Stimulated activated CD4-positive, alpha-beta T cell treated with anti-CD3 and anti-CD28 coated beads, Interleukin-1b, Interleukin-23, amount 100 ng/mL, for 4 hours (primary cell): ENCODE measurements at places on chromosomes 12 and 14.
A peak's percentile ranks its signal among the peaks of the same experiment; 100 is the strongest.

GRCh38 chr12:12936983-12937491 is 14.9 kb downstream of the GPRC5D start:
- DNase-seq: no peak

DNA sequence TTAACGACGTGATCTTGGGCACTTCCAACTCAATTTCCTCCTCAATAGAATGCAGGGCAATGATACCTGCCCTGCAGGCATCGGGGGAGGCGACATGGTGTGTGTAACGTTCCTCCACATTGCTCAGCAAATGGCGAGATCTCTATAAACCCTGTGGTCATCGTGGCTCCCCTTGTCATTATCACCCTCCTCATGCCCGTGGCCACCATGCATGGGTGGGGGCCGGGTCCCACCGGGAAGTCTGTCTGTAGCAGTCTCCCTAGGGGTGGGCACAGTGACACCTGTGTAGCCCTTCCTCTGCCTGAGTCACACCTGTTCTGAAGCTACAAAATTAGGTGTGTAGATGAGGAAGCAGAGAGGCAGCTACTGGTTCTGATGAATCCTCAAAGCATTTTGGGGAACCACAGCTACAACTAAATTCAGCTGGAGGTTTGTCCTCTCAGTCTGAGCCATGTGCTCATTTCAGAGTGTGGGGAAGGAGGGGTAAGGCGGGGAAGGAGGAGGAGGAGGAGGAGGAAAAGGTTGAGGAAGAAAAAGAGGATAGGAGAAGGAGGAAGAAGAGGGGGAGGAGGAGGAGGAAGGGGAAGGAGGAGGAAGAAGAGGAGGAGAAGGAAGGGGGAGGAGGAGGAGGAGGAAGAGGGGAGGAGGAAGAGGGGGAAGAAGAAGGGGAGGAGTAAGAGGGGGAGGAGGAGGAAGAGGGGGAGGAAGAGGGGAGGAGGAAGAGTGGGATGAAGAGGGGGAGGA is 11.0 kb upstream of the CACNA2D4 start:
- DNase-seq: no peak

- no peak for DNase-seq
Observed at GRCh38 chr12:92035477-92035876, 110.2 kb downstream of the BTG1 start.

- no peak for DNase-seq
Observed at GRCh38 chr14:102225936-102226335, 79.0 kb downstream of the MOK start.

- DNase-seq: no peak
Observed at GRCh38 chr12:30440826-30441602, 254.7 kb downstream of the IPO8 start.

DNA sequence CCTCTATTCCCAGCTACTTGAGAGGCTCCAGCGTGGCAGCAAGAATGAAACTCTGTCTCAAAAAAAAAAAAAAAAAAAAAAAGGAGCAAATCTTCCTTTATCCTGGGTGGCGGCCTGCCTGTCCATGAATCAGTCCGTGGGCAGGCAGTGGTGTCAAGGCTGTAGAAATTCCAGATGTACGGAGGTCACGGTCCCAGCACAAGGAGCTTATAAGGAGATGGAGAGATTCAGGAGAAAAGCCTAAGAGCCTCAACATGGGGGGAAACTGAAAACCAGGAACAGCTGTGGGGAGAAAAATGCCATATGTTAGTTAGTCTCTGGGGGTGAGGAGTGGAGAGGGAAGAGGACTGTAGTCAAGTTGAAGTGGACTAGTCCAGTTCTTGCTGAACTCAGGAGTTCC is 130.5 kb upstream of the CRY1 start:
- DNase-seq: no peak

GRCh38 chr12:52187640-52188039 is 4.2 kb downstream of the KRT80 start:
- DNase-seq: no peak

GRCh38 chr14:62123961-62124360 is 361.7 kb downstream of the SNAPC1 start:
- DNase-seq: no peak

GRCh38 chr14:24331731-24332267 is 3.1 kb downstream of the ADCY4 start:
- DNase-seq: no peak

GRCh38 chr14:54472315-54472714 is 16.5 kb downstream of the GMFB start:
- DNase-seq: no peak

- no peak for DNase-seq
Observed at GRCh38 chr14:102828151-102828550, 50.9 kb downstream of the TRAF3 start.

DNA sequence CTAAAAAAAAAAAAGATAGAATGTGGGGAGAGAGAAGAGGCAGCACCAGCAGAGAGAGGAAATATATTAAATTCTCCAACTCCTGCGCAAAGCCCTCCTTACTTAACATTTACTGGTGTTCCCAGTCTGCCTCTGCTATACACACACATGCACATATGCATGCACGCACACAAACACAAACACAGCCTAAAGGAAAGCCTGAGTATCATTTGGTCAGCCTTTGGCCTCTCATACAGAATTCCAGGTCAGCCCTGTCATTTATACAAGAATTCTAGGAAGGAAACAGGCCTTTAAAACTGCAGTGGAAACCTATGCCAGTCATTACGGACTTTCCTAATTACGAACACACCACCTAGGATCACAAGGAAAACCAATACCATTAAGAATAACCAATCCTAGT is 269.4 kb downstream of the ITPR2 start:
- DNase-seq: no peak

GRCh38 chr12:990661-991349 is at the start of gene ERC1:
TSS of gene ERC1 (plus strand) at chr12:991223. CDS start at chr12:1027904, 36,681 bp downstream.
- DNase-seq: peak; percentile 80

- no peak for DNase-seq
Observed at GRCh38 chr14:48526307-48526706, 850.9 kb upstream of the MDGA2 start.

DNA sequence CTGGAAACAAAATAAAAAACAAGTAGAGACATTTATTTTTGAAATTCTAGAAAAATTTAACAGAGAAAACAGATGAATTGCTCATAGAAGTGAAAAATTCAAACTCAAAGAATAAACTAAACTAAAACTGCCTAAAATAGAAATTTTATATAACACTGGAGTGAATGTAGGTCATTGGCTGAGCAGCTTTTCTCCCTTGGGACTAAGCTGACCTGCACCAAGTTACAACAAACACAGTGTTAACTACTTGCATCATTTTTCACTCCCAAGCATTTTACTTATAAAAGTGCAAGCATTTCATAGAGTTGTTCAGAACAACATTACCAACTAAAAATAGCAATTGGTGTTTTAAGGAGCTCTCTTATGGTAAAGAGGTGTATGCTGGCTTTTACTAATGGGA is 298.1 kb downstream of the MED13L start:
- DNase-seq: no peak

DNA sequence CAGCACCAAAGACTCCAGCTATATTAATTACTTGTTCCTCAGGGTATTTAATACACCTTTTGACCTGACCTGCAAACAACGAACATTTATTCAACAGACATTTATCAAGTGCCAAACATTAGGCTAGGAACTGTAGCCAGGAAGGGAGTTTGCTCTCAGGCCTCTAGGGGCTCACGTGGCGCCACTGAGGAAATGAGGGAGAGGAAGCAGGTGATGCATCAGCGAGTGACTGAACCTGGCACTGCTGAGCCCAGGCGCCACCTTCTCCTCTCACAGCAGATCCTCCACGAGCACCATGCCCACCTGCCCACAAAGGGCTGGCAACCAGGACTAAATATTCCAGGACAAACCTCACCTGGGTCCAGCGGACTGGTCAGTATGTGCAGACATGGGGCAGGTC is 50.2 kb downstream of the SETD3 start:
- DNase-seq: no peak

- DNase-seq: no peak
Observed at GRCh38 chr14:61467296-61467695, 145.9 kb downstream of the PRKCH start.

DNA sequence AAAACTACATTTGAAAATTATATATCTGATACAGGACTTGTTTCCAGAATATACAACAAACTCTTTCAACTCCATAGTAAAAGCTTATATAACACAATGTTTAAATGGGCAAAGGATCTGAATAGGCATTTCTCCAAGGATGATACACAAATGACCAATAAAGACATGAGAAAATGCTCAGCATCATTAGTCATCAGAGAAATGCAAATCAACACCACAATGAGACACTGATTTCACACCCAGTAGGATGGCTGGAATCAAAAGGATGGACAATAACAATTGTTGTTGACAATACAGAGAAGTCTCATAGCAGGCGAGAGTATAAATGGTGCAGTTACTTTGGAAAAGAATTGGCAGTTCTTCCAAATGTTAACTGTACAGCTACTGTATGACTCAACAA is 394.9 kb downstream of the BCL11B start:
- no peak for DNase-seq

- no peak for DNase-seq
Observed at GRCh38 chr12:37543131-37543965, 773.2 kb upstream of the ALG10B start.

DNA sequence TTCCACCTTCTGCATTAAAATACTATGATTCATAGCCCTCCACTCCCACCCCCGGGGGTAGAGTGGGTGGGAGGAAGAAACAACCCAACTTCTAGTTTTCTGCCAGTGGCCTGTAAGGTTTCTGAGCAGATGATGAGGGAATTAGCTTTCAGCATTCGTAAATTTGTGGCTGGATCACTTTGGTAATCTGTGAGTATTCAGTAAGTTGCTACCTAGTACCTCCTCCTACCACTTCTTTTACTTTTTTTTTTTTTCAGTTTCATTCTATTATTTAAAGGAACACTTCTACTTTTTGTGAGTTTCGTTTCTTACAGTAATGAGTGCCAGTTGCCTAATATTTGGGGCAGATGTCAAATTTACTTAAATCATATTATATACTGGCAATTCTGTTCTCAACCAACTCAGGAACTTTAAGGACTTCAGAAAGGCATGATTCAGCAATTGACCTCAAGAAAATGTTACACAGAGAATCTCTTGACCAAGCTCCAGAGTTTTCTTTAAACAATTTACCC is 42.4 kb upstream of the EMP1 start:
- no peak for DNase-seq

DNA sequence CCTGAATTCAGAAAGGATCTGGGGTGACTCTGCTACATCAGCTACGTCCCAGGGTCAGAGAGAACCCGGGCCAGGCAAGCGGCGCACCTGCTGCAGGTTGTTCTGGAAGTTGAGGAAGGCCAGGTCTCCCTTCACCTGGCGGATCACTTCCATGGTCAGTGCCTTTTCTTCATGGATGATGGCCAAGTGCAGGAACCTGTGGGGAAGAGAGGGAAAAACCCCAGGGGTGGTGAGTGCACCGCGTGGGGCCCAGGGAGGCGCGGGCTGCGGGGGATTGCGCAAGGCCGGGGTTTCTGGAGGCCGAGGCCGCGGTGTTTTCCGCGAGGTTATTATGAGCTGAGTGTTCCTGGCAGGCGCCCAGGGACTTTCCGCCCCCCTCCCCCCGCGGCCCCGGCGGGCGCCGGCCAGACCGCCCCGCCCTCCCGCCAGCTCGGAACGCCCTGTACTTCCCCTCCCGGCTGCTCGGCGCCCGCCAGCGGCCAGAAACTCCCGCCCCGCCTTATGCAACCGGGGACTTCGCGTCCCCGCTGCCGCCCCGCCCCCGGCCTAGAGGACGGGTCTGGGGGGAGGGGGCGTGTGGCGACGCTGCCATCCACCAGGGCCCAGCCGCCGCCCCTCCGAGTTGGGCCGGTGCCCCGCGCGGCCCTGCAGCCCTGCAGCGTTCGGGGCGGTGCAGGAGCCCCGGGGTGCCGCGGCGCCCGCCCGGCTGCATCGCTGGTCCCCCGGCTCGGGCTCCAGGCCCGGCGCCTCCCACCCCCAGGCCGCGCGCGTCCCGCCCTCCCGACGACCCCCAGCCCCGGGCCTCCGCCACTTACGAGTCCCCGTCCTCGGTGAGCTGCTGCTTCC is 723 bp downstream of the NFKBIA start:
- peak; percentile 97 for DNase-seq

GRCh38 chr14:54643696-54644176 is 76.8 kb downstream of the SAMD4A start:
- no peak for DNase-seq

DNA sequence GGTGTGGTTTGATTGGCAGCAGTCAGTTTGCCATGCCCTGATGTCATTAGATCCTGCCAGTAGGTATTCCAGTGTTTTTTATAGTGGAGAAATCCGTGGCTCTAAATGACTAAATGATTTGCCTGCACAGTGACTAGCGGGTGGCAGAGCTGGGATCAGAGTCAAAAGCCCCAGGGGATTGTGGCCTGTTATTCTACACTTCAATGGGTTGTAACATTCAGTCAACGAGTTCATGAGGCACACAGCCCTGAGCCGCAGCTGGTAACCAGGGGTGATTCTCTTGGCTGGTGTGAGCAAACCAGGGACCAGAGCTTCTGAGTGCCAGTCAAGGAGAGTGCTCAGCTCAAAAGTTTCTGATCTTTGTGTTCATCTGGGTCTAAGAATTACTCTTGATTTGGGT is 1.8 kb downstream of the MYH6 start:
- DNase-seq: no peak

GRCh38 chr14:34951286-34951685 is 31.5 kb upstream of the SRP54 start:
- DNase-seq: no peak

DNA sequence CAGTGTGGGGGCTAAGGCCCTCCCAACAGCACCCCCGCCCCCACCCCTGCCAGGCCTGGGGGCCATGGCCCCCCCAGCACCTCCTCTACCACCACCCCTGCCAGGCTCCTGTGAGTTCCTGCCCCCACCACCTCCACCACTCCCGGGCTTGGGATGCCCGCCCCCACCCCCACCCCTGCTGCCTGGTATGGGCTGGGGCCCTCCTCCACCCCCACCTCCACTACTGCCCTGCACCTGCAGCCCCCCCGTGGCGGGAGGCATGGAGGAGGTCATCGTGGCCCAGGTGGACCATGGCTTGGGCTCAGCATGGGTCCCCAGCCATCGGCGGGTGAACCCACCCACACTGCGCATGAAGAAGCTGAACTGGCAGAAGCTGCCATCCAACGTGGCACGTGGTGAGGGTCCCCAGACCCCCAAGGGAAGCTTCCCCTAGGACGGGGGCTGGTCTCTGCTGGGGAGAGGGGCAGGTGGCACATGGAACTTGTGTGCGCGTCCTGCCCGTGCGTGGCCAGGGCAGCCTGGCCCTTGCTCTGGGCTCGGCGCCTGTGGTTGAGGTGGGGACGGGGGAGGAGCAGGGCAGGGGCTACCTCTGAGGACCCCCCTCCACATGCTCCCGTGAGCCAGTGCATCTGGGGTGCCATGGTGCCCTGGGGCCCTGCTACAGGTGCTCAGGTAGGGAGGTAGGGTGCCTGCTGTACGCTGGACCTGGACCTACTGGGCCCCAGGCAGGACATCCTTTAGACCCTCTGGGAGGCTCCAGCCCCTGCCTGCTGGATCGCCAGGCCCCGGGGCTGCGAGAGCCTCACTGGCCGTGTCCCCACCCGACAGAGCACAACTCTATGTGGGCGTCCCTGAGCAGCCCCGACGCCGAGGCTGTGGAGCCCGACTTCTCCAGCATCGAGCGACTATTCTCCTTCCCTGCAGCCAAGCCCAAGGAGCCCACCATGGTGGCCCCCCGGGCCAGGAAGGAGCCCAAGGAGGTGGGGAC is 16.1 kb upstream of the ADSS1 start:
- no peak for DNase-seq
